ENCODE measurements at places on chromosomes 4 and X.

DNA sequence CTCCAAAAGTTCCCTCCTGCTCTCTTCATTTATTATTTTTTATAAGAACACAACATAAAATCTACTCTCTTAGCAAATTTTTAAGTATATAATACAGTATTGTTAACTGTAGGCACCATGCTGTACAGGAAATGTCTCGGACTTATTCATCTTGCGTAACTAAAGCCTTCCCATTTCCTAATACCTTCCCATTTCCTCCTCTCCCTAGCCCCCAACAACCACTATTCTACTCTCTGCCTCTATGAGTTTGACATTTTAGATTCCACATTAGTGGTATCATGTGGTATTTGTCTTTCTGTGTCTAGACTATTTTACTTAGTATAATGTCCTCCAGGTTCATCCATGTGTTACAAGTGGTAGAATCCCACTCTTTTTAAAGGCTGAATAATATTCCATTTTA lies 15.8 kb upstream of the SYTL4 start:
- no peak for DNase-seq

- DNase-seq, result peak; percentile 88
Measured at GRCh38 chr4:138609943-138610350, 367.8 kb upstream of the SLC7A11 start.

DNA sequence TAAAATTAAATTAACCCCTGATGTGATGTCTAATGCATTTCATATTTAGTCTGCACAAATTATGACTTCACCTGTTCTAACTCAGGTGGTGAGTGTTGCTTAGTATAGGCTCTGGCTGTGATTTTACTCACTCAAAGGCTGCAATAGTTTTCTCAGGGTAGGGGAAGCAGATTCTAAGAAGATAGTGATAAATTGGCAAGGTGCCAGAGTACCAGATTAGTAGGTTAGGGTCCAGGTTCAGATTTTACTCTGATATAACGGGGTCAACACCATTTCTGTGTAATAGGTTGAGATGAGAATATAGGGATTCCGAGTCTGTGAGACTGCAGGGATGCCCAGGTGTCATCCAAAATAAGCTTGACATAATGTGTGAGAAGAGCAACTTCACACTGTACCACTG lies 1049.6 kb downstream of the STIM2 start:
- no peak for DNase-seq

DNA sequence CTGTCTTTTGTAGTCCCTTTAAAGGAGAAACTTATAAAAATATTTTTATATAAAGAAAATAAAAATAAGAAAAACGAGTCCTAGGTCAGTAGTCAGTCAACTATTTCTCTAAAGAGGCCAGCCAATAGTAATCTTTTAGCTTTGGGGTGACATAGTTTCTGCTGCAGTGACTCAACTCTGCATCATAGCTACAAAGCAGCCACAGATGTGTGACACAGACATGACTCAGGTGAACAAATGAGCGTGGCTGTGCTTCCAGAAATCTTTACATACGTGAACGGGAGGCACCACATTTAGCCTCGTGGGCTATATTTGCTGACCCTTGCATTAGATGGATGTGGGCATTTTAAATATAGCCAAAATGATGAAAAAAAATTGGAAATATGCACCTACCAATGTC lies 1862.5 kb upstream of the TENM3 start:
- peak; percentile 79 for DNase-seq

DNA sequence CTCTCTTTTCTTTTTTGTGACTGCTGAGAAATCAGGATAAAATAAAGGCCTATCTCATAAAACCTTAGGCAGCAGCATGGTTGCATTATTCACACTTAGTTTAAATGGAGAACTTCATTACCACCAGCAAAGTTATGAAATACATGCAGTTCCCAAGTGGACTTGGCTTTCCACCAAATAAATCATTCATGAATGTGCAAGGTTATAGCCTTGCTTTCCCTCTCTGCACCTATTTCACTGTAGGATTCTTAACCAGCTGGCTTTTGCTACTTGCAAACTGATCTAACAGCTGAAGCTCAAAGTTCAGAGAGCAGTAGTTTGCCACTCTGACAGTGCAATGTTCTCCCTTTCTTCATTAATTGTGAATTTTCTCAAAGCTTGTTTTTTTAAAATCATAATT lies 140.1 kb upstream of the SMIM31 start:
- DNase-seq, result no peak

DNA sequence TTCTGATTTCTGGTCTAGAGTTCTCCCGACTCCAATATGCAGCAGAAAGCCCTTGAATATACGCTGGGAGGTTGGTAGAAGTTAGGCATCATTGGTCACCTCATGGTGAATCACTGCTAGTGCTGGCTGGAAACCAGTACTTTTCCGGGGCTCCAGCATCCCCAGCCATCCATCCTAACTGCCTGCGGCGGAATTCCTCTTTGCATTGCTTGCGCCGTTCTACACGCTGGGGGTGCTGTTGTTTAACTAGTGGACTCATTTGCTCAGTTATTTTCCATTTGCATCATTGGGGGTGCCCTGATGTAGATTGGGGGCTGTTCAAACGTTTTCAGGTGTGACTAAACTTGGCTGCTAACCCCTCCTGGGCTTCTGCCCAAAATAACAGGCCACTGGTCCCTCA lies 23.3 kb upstream of the GPR50 start:
- peak; percentile 24 for DNase-seq

DNA sequence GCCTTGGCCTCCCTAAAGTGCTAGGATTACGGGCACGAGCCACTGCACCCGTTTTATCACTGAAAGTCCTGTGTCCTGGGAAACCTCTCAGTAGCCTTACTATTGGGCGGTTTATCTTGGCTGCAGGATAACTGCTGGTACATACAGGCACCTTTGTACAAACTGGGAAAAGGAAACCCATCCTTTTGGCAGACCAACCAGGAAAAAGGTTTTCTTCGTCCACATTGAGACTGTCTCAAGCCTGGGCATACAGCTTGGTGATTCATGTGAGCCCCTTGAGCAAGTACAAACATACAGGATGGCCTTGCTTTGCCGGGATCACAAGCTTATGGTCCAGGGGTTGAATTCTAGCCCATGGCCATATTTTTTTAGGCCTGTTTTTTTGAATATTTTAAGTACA lies 32.8 kb downstream of the RWDD4 start:
- DNase-seq, result no peak

- peak; percentile 97 for DNase-seq
Measured at GRCh38 chr4:55078987-55079386, 46.4 kb downstream of the KDR start.

- DNase-seq, result no peak
Measured at GRCh38 chr4:5921981-5922380, 29.1 kb upstream of the CRMP1 start.

- DNase-seq, result peak; percentile 54
Measured at GRCh38 chr4:16583764-16584163, 314.7 kb downstream of the LDB2 start.

DNA sequence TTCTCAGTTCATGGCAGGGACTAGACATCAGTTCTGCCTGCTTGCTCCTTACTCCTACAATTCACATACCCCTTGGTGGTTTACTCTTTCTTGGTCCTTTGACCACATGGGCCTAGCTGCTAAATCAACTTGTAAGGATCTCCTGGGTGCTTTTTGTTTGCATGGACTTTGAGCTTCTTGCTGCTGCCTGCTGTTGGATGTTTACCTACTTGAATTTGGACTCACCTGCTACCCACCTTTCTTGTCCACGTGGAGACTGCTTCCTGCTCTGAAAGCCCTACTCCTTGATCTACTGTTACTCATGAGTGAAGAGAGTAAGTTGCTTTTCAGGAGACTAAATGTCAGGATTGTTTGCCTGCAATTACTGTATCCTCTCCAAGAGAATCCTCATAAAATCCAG lies 15.2 kb upstream of the ARHGAP24 start:
- DNase-seq, result no peak

GRCh38 chr4:159016593-159017024 lies 86.3 kb upstream of the RAPGEF2 start:
- DNase-seq, result peak; percentile 74

GRCh38 chrX:68824152-68824433 lies 4.7 kb upstream of the EFNB1 start:
- DNase-seq, result no peak

GRCh38 chr4:174686826-174687225 lies 142.2 kb downstream of the GLRA3 start:
- no peak for DNase-seq

GRCh38 chr4:53484911-53485657 lies 106.2 kb downstream of the LNX1 start:
- DNase-seq, result no peak

GRCh38 chrX:619451-619811 lies 11.2 kb upstream of the SHOX start:
- DNase-seq, result no peak

DNA sequence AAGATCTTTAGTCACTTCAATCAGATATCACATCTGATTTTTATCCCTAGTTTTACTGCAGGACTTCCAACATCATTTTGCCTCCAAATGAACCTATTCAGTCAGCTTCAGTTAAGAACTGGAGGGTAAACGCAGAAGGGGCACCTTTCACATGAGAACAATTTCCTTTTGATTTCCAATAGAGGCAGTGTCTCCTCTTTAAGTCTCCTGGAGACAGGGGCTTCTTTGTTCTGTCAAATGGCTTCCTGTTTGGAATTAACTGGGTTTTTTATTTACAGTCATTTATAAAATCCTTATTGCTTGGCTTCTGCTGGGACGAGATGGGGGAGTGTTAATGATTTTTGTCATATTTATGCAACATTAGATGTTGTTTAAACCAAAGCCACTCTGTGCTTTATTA lies 164.0 kb downstream of the STK32B start:
- DNase-seq, result no peak

- peak; percentile 68 for DNase-seq
Measured at GRCh38 chr4:95095348-95095974, 337.7 kb downstream of the BMPR1B start.

All from astrocyte of the spinal cord (primary cell).